ENCODE measurements at places on chromosomes 11 and 22. TPM values are rescaled to one million over a fixed set of nuclear protein-coding genes. Genes with fewer than 3 reads are reported as not detected.

DNA sequence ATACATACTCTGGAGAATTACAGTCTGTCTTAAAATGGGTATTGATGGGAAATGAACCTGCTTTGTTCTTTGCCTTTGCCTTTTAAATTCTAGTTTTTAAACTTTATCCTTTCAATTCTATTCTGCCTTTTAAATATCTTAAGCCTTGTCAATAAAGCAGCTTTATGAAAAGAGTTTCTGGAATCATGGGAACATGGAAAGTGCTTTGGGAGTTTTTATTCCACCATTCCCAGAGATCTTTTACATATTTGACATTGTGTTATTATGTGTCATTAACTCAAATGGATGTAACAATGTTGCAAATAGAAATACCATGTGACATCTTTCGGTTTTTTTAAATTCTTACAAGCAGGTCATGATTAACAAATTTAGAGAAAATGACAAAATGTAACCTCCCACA, 555.7 kb upstream of the ANO3 start:
- no peak for DNase-seq

OR51B2 gene
- total RNA-seq = not detected

TRPC6 gene
- total RNA-seq = not detected

TMEM86A gene
- total RNA-seq = 3.1 TPM

GRCh38 chr11:70075836-70076235, 2.3 kb upstream of the ANO1 start:
- DNase-seq = no peak

- DNase-seq = no peak
These were observed 1.5 kb downstream of the TMEM121B start for GRCh38 chr22:17119481-17120202.

DNA sequence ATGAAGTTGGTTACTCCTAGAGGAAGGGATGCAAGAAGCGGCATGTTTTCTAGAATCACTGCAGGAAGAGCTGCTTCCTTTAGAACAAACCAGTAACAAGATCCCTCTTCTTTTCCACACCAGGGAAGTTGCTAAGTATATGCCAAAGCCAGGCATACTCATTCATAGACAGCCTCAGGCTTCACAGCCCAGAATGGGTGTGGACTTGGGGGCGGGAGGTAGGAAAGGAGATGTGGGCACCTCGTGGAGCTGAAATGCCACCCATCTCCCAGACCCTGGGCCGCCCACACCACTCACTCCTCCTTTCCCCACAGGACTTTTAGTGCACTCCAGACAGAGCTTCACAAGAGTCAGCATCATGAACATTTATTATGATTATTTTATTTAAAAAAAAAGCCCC, 16.0 kb upstream of the TMEM121B start:
- no peak for DNase-seq

- no peak for DNase-seq
These were observed 21.2 kb downstream of the ARRB1 start for GRCh38 chr11:75330291-75330690.

- DNase-seq = no peak
These were observed 1.5 kb downstream of the EHD1 start for GRCh38 chr11:64876835-64877341.

- no peak for DNase-seq
These were observed 233.9 kb downstream of the FAT3 start for GRCh38 chr11:92458486-92458885.

GRCh38 chr11:113615773-113616172, 90.3 kb downstream of the TMPRSS5 start:
- DNase-seq = no peak

DNA sequence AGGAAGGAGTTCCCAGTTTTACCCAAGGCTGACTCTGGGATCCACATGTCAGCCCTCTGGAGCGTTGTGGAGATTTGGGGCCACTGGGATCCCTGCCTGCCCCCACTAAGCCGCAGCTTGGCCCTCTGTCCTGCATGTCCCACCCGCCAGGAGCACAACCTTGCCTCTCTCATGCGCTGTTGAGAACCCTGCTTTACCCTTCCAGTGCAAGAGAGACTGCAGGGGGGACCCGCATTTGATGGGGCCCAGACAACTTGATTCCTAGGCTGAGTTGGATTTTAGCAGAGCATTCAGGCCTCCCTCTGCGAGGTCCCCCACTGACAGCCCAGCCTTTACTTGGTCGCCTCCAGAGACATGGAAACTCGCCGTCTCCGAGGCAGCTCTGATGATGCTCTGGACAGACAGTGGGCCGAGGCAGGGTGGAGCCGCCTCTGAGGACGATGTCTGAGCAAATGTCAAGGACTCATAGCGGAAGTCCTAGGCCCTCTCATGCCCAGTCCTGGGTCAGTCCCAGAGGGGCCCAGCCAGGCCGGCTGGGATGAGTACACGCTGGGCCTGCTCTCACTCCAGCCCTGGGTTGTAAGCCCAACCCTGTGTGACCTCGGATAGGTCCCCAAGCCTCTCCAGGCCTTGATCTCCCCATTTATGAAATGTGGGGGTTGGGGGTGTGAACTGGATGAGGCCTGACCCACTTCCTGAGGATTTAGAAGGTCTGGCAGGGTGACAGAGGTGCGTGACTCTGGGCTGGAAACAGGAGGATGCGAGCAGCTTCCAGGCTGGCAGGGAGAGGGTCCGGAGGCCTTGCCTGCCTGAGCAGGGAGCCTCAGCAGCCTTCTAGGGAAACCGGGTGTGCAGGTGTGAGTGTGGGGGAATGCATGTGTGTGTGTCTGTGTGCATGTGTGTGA, 630 bp downstream of the CD5 start:
- no peak for DNase-seq

GRCh38 chr11:60849641-60850520, 5.9 kb downstream of the PTGDR2 start:
- no peak for DNase-seq

MS4A6A gene
- 2.3 TPM for total RNA-seq

DNA sequence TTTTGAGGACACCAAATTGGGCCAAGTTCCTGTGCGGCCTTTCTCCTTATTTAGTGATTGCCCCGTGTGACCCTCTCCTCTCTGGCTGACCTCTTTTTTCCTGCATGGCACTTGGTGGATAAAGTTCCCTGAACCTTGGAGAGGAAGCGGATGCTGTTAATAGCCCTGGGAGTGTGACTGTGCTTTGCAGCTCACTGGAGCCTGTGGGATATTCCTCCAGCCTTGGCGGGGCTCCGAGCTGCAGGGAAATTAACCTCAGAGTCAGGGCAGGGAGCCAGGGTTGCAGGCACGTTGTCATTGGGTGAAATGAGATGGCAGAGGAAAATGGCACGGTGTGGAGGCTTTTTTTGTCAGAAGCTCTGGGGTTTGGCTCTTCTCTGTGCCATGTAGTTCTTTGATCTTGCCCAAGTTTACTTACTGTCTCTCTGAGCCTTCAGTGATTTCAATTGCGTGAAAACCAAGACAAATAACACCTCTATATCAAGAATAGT, 965 bp downstream of the OR9Q1 start:
- no peak for DNase-seq

GRCh38 chr22:41365425-41365824, 16.3 kb upstream of the TEF start:
- DNase-seq = no peak

ZW10 gene
- total RNA-seq = 25.2 TPM

DNA sequence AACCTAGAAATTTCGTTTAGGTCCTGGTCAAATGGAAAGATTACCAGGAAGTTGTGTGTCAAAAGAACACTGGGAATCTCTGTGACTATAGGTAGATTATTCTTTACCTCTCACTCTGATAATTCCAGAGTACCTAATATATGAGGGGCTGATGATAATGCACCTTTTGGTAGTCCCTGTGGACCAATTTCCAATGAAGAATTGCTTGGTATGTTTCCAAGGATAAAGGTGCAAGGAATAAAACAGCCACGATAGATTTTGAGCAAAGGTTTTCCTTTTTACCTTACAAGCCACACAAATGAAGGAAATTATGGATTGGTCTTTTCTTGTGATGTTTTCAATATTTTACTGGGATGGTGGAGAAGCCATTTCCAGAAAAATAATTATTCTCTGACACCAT, at the start of gene OR8H1:
Gene OR8H1, minus strand, starts transcription at position 101 of the 400 bp plus-strand sequence. CDS start 1,192 bp downstream, outside the sequence.
- DNase-seq = no peak

DNA sequence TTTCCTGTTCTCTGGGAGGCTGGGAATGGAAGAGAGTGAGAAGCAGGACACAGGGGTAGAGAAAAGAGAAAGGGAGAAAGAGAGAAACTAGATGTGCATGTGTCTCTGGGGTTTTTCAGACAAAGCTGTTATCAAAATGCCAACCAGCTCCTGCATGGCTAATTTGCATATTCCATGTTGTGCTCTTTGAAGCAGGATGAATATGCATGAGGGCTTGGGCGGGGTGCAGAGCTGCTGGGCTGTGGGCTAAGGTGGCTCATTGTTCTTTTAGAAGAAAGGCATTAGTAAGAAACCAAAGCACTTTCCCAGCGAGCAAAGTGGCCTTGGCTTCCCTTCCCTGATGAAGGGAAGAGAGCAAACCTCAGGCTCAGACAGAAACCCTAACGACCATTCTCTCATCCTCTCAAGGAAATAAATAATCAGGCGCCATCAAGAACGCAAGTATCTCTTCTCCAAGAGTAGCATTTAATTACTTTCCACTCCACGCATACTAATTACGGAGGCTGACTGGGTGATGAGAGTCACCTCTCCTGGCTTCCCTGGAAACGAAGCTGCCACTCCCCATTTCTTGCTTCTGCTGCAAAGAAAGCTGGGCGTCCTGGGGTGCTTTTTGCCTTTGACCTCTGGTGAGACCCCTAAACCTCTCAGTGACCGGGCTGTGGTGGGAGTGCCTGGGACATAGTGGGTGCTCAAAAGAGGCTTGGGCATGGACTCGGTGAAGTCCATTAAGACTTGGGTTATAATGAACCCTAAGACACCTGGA, 54.2 kb downstream of the FEZ1 start:
- DNase-seq = no peak

Data from kidney epithelial cell (primary cell).